ENCODE measurements at places on chromosomes 5 and 9.

GRCh38 chr9:89482056-89482851 is 15.7 kb downstream of the SEMA4D start:
- DNase-seq = no peak

GRCh38 chr9:2066312-2067273 is 51.4 kb downstream of the SMARCA2 start:
- DNase-seq = no peak

DNA sequence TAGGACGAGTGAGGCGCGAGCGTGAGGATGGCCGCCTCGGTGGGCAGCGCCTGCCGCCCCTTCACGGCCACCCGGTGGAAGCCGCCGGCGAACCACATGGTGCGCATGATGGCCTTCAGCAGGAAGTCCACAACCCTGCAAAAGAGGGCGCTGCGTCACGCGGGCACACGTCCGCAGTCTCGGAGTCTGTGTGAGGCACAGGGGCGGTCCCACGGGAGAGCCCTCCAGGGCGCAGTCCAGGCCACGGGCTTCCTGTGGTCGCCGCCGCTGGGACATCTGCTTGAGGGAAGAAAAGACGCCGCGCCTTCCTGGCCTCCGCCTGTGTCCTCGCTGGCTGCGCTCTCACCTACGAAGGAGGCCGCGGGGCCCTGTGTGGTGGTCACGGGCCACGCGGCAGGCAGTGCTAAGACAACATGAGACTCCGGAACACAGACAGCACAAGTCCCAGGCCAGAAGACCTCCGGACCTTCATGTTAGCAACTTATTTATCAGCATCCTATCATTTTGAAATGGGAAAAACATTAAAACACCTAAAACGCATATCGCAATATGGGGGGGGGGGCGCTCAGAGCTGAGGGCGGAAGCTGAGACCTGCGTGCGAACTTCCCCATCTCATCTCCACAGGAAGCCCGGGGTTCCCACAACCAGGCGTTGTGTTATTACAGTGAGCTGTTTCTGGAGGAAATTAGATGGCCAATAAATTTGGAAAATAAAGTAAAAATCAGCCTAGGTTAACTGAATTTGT is 28.8 kb downstream of the LPCAT1 start:
- DNase-seq = no peak

DNA sequence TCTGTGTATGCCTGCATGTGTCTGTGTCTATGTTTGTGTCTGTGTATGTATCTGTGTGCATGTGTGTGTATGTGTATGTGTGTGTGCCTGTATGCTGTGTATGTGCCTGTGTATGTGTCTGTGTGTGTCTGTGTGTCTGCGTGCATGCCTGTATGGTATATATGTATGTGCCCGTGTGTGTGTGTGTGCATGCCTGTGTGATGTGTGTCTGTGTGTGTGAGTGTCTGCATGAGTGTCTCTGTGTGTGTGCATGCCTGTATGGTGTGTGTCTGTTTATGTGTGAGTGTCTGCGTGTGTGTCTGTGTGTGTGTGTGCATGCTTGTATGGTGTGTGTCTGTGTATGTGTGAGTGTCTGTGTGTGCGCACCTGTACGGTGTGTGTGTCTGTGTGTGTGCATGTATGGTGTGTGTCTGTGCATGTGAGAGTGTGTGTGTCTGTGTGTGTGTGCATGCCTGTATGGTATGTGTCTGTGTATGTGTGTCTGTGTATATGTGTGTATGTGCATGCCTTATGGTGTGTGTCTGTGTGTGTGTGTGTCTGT is 137.1 kb upstream of the IRX2 start:
- DNase-seq = no peak

DNA sequence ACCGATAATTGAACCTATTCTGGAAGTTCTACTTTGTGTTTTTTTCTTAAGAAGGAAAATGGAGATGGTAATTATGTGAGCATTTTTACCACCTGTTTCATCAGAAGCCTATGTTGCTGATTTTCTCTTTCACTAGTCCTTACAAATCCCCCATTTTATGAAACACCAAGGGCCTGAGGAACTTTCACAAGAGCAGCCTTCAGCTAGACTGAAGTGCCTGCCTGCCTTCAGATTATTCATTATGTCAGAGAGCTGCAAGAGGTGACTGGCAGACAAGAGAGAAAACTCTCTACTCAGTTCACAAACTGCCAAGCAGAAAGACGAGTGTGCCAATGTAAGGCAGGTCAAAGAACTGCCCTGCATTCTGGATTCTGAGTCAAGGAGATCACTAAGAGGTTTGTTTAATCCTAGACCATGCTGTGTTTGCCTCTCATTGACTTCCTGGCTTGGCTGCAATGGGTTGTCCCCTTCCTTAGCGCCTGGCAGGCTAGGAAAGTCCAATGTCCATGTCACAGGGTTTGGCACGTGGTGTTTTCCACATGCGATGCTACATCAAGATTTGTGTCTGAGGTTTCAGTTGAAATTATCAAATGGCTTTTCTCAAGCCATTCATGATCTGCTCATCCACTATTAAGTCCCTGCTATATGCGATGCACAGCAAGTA is 143.3 kb downstream of the CDC42SE2 start:
- DNase-seq = no peak

GRCh38 chr5:43638546-43638945 is 35.6 kb downstream of the NNT start:
- DNase-seq = no peak
